ENCODE measurements at places on chromosomes 6 and 20.
A peak's percentile ranks its signal among the peaks of the same experiment; 100 is the strongest.

- DNase-seq: peak; percentile 39
Measured at GRCh38 chr6:32439602-32440214, at the start of gene HLA-DRA. HLA-DRA (plus strand) TSS chr6:32439887; CDS start chr6:32439951, 64 bp downstream.

DNA sequence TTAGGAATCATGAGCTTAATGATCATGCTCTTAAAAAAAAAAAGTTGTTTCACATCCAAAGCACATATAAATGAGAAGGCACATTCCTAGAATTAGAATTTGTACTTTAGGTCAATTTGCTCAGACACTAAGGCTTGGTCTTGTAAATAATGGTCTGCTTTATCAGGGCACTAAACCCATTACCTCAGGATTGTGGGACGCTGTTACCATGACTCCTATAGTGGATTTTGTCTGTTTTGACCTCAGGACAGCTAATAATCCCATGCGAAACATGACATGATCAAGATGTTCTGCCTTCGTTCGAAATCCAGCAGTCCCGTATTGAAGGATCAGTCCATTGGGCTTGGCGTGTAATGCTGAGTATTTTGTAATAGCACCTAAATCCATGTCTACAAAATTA is 2.4 kb downstream of the PGM3 start:
- DNase-seq: no peak

DNA sequence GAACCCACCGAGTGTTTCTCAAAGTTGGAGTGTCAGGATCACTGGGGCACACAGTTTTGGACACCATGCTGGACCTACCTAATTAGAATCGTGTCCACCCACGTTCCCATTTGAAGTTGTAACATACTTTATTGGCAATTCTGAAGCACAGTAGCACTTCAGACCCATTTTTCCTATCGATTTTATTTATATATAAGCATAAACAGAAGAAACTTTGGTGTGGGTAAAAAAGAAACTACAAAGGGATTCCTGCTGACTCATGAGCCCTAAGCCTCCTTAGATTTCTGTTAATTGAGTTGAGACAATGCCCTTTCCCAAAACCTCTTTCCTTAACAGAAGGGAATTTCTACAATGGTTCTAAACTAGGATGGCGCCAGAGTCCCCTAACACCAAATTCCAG is 398.0 kb downstream of the CDKAL1 start:
- no peak for DNase-seq

- DNase-seq: no peak
Measured at GRCh38 chr6:81465859-81466258, 286.6 kb downstream of the TENT5A start.

DNA sequence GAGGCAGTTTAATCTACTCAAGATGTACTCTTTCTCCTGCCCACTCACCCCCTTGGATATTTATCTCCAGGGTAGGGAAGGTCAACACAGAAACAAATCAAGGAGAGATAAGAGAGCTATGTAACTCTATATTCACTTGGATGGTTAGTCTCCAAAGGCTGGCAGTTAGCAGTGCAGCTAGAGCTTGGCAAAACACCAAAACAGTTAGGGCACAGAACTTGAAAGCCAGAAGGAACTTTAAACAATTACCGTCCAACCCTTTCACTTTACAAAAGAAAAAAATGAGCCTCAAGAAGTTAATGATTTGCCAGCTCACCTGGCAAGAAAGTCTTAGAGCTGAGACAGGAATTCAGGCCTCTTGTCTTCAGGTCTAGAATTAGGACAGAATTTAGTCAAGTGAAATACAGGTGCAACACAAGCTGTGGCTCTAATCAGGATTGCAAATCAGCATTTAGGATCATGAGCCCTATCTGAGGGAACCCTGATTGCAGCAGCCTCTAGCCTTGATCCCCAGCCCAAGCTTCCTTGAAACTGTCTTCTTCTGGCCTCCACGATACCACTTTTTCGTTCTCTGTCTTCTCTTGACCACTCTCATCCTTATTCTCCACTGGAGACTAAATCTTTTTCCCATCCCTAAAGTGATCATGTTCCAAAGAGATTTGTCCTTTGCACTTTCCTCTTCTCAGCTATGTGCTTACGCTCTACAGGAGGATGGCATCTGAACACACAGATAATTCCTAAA is 14.9 kb downstream of the NEDD9 start:
- no peak for DNase-seq

DNA sequence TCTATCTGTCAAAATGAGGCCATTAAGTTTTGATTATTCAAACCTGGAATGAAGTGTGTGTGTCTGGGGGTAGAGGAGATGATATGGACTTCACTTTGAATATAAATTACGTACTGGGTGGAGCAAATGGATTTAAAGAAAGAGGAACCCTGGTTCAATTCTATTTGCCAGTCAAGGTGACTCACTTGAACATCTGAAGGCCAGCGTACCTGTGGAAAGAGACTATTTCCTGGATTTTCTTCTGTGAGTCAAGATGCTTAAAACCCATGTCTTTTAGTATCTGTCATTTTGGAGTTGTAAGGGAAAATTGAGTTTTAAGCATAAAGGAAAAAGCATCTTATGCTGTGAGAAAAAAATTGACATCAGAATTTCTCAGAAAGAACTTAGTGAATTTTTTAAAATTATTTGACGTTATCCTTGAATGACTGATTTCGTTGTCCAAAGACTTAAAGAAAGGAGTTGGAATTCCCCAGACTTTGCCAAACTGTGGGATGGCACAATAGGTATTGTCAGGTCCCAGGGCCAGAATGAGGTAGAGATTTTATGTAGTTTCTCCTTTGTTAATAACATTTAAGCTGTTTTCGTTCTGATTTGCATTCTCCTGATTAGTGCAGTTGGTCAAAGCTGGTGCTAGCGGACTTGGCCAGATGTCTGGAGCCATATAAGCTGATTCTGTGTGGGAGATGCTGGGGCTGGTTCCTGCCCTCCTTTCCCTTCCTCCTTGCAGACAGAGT is 2.4 kb upstream of the PPP1R14C start:
- DNase-seq: no peak

GRCh38 chr6:55875400-55875799 is at the start of gene BMP5:
BMP5 (minus strand) TSS chr6:55875590; CDS start chr6:55874865, 725 bp downstream.
- DNase-seq: no peak

DNA sequence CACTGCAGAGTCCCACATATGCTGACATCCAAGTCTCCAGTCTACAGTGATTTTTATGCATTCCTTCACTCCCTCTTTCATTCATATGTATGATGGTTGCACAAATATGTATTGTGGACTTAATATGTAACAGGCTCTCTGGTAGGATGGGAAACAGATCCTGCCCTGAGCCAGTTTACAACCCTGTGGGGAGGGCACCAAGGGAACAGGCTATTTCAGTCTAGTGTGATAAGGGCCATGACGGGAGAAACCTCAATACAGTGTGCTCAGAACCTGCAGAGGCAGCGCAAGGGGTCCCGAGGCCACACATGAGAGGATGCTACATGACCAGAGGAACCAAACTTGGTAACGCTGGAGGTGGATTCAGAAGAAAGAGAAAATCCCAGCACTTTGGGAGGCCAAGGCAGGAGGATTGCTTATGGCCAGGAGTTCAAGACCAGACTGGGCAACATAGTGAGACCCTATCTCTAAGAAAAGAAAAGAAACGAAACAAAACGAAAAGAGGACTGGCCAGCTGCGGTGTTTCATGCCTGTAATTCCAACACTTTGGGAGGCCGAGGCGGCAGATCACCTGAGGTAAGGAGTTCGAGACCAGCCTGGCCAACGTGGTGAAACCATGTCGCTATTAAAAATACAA is 249.8 kb upstream of the JARID2 start:
- DNase-seq: no peak

DNA sequence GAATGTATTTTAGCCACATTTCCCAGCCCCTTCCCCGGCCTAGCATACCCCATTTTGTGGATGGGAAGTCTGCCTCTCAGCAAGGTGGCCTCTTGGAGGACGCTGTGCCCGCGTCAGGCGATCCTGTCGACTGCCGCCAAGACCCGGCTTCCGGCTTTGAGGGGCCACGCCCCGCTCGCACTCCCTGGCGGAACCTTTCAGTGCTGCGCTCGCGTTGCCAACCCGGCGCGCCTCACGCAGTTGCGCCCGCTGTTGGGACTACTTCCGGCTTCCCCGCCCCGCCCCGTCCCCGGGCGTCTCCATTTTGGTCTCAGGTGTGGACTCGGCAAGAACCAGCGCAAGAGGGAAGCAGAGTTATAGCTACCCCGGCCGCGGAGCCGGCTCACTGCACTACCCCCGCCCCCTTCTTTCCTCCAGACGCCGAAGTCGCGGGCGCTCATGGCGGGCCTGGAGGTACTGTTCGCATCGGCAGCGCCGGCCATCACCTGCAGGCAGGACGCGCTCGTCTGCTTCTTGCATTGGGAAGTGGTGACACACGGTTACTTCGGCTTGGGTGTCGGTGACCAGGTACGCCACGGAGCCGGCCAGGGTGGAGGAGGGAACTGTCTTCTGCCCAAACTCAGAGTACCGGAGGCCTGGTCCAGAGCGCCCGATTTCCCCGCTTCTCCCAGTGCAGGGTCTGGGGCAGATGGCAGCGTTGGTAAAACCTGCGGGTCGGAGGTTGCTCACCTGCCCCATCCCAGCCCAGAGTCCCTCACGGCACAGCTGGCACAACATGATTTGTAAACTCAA is at the start of gene PSMF1:
PSMF1 (plus strand) TSS at position 267 of the 792 bp plus-strand sequence; CDS start at position 439, 172 bp downstream.
- peak; percentile 90 for DNase-seq

DNA sequence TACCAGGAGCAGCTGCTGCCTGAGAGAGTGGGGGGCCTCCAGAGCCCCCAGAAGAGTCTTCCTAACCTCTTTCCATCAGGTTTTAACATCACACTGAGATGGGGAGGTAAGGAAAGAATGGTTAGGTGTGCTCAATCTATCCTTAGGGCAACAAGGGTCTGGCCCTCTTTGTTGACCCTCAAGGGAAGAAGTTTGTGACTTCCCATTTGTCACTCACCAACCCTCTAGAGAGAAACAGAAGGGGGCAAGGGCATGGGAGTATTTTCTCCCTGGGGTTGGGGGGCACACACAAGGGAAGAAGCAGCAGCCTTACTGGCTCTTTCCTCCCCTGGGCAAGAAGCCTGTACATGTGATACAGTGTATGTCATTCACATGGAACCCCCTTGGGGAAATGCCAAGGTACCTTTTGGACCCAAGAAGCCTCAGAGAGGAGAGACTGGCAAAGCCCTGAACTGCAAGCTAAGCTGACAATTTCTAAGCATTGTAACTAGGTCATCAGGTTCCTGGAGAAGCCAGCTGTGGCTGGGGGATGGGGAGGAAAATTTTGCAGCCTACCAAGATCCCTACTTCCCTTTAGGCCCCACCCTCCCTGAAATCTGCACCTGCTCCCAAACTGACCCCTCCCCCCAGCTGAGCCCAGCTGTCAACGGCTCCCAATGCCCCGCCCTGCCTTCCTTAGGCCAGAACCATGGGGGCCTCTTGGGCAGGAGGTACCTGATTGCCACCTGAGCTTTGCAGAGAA is 14.5 kb downstream of the BCL2L1 start:
- DNase-seq: no peak

GRCh38 chr6:154266560-154267099 is 90.0 kb downstream of the IPCEF1 start:
- DNase-seq: no peak

- no peak for DNase-seq
Measured at GRCh38 chr20:61634376-61635145, 382.5 kb downstream of the CDH4 start.

DNA sequence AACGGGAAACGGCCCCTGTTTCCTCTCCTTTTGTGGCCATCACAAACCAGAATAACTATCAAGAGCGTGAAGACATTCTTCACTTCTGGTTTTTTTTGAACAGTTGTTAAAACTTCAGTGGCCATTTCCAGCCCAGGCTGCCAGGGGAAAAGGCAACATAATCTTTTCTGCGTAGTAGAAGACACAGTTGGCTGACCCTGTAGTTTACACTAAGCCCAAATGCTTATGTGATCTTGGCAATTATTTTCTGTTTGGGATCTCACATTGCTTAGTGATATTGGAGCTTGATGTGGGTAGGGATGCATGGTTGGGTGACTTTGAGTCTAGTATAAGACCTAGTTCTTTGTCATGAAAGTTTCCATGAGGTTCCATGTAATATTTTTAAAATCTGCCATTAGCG is 449.4 kb upstream of the CDH4 start:
- DNase-seq: no peak

DNA sequence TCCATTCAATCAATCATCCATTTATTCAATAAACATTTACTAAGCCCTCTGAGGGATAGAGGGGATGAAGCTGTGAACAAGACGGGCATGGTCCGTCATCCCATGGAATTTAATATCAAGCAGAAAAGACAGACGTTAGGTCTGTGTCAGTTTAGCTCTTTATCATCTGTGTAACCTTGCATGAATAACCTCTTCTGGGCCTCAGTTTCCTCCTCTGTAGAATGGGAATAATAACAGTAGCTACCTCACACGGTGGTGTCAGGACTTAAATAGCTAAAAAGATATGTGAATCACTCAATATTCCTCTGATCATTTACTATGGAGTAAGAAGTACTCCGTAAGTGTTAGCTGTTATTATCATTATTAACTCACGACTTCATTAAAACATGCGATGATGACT is 21.3 kb downstream of the CDH22 start:
- DNase-seq: no peak

- no peak for DNase-seq
Measured at GRCh38 chr6:135257631-135258405, 76.7 kb downstream of the MYB start.

DNA sequence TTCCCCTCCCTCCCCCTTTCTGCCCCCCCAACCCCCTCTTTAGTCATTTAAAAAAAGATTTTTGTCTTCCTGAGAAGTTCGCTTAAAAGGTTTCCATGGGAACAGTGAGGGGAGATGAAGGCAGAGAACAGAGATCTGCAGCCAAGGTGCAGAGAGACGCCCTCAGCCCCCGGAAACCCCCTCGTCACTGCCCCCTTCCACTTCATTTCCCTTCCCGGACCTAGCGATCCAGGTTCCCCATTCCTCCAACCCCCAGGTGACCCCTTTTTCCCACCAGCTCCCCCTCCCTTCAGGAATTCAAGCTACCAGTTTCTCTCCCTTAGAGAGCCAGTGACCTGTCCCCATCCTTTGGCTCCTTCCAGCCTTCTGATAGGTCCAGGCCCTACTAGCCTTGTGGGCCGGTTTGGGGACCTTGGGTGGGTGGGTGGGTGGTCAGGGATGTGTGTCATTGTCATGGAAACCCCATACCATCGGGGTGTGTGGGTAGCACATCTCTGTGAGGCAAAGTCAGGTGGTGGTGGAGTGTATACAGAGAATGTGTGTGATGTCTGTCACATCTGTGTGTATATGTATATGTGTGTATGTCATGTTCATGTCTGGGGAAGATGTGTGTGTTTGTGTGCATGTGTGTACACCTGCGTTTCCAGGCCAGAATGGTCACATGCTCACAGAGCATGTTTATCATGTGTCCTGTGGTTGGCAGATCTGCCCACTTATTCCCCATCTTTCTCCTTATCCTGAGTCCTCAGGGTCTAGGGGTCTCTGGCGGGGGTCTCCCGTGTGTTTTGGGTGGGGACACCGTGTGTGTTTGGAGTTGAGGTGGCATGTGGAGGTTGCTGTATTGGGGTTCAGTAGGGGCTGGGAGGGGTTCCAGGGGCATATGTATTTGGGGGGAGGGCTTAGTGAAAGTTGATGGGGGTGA is 7.0 kb downstream of the SYNGAP1 start:
- no peak for DNase-seq

- DNase-seq: no peak
Measured at GRCh38 chr20:54382419-54382818, 93.0 kb upstream of the DOK5 start.

- peak; percentile 94 for DNase-seq
Measured at GRCh38 chr6:31815025-31815838, at the start of the genes HSPA1A and HSPA1L. HSPA1A (plus strand) TSS chr6:31815543; CDS start chr6:31815757, 214 bp downstream. HSPA1L (minus strand) TSS chr6:31815283; CDS start chr6:31811972, 3,311 bp downstream.

GRCh38 chr6:72374857-72375256 is 247.0 kb upstream of the KCNQ5 start:
- no peak for DNase-seq

GRCh38 chr6:52616059-52616690 is 39.3 kb upstream of the TRAM2 start:
- DNase-seq: no peak

GRCh38 chr6:85579581-85579980 is 14.1 kb downstream of the SNX14 start:
- no peak for DNase-seq

Measured in kidney capillary endothelial cell (primary cell).